ENCODE measurements at places on chromosomes 6 and 20. TPM values are rescaled to one million over a fixed set of nuclear protein-coding genes. Genes with fewer than 3 reads are reported as not detected.

COL19A1 gene
- total RNA-seq = not detected

SFTA2 gene
- total RNA-seq = 0.11 TPM

PNRC1 gene
- total RNA-seq = 39.9 TPM

PSORS1C1 gene
- total RNA-seq = 6.2 TPM

COL9A3 gene
- total RNA-seq = 0.54 TPM

B3GAT2 gene
- not detected for total RNA-seq

ADGRF5 gene
- total RNA-seq = not detected

TFAP2A gene
- total RNA-seq = 10.1 TPM

TFAP2C gene
- total RNA-seq = 14.6 TPM

MDFI gene
- 0.49 TPM for total RNA-seq

YIPF3 gene
- 63.2 TPM for total RNA-seq

ARMC12 gene
- total RNA-seq = 0.74 TPM

GMDS gene
- total RNA-seq = 8.8 TPM

PDE10A gene
- 27.4 TPM for total RNA-seq

IFT52 gene
- total RNA-seq = 34.4 TPM

ENPP1 gene
- 1.3 TPM for total RNA-seq

LAMA5 gene
- 400 TPM for total RNA-seq

EFCAB8 gene
- total RNA-seq = not detected

SYS1 gene
- 28.6 TPM for total RNA-seq

SIRPD gene
- total RNA-seq = not detected

CNR1 gene
- 2.0 TPM for total RNA-seq

HNF4A gene
- 23.6 TPM for total RNA-seq

MAFB gene
- total RNA-seq = 0.28 TPM

GPR6 gene
- total RNA-seq = not detected

ADTRP gene
- 0.29 TPM for total RNA-seq

ETV7 gene
- 0.28 TPM for total RNA-seq

HMGCLL1 gene
- 0.18 TPM for total RNA-seq

ZBTB12 gene
- total RNA-seq = 3.9 TPM

BTNL2 gene
- total RNA-seq = not detected

RAB32 gene
- 34.6 TPM for total RNA-seq

BPIFB1 gene
- total RNA-seq = not detected

NEU1 gene
- total RNA-seq = 28.7 TPM

PARD6B gene
- 4.5 TPM for total RNA-seq

FAXC gene
- 6.3 TPM for total RNA-seq

NHLRC1 gene
- 1.6 TPM for total RNA-seq

GLP1R gene
- total RNA-seq = not detected
